ENCODE measurements at places on chromosomes 4 and X.

- no peak for DNase-seq
Measured at GRCh38 chr4:97123573-97123972, 1019.7 kb downstream of the STPG2 start.

DNA sequence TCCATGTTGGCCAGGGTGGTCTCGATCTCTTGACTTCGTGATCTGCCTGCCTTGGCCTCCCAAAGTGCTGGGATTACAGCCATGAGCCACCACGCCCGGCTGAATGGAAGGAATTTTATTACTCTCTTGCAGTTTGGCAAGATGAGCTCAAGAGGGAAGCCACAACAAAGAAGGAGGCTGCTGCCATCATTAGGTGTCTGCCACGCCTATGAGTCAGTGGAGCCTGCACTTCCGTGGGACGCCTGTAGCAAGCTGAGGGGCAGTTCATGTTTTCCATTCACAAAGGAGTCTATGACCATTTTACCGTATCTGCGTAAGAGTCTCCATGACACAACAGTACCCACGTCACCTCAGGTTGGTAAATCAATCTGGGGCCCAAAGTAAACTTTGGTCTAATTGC is 51.2 kb upstream of the CHRNA9 start:
- peak; percentile 70 for DNase-seq

DNA sequence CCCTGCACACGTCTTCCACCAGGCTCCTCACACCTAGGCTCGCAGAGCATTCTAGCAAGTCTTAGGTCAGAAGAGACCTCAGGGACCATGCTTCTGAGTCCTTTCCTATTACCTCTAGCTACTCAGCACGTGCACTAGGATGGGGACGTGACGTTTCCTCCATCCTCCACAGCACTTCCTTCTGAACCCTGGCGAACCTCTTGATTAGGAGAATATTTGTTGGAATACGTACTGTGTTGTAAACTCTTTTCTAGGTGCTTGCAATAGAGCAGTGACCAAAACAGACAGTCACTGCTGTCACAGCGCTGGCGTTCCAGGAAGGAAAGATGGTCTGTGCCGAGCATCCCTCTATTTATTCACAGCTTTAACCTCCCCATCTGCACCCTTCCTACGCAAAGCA is 12.9 kb upstream of the TENM3 start:
- DNase-seq, result no peak

DNA sequence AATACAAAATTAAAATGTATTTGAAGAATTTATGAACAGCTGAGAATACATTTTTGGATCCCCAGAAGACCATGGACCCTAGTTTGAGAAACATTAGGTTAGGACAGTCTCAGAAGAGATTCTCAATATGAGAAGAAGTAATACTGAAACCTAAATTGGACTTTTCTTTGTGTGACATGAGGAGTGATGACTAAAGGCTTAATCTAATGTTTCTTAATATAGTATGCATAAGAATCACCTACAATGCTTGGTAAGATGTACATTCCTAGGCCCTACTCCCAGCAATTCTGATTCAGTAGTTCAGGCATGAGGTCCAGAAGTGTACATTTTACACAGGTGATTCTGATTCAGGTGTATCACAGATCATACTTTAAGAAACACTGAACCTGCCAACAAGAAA is 31.6 kb upstream of the HUWE1 start:
- DNase-seq, result peak; percentile 59

GRCh38 chrX:19897091-19897490 is 9.7 kb upstream of the SH3KBP1 start:
- no peak for DNase-seq

DNA sequence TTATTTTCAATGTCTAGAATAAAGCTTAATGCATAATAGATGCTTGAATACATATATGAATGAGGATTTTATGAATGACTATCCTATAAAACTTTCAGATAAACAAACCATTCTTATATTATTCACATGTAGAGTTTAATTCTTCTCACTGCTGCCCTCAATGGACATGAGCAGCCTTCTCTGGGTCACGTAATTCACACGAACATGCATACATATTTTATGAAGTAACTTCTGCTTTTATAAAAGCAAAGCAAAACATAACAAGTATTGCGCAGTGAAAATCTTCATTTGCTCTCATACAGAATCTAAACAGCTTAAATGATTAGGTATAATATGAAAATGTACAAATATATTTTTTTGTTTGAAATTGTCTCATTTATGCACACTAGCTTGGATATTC is 116.7 kb downstream of the TMA16 start:
- no peak for DNase-seq

DNA sequence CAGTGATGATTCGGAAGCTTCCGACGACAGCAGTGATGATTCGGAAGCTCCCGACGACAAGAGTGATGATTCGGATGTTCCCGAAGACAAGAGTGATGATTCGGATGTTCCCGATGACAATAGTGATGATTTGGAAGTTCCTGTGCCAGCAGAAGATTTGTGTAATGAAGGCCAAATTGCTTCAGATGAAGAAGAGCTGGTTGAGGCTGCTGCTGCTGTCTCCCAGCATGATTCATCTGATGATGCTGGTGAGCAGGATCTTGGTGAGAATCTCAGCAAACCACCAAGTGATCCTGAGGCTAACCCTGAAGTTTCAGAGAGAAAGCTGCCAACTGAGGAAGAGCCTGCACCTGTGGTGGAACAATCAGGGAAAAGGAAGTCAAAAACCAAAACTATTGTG is 14.2 kb downstream of the CXCR3 start:
- no peak for DNase-seq

- DNase-seq, result no peak
Measured at GRCh38 chr4:128906581-128906980, 97.1 kb downstream of the JADE1 start.

GRCh38 chr4:146590801-146591200 is 47.9 kb upstream of the POU4F2 start:
- DNase-seq, result no peak

GRCh38 chrX:619451-619811 is 11.2 kb upstream of the SHOX start:
- no peak for DNase-seq

GRCh38 chr4:4541040-4541631 is 712 bp downstream of the STX18 start:
- peak; percentile 30 for DNase-seq

DNA sequence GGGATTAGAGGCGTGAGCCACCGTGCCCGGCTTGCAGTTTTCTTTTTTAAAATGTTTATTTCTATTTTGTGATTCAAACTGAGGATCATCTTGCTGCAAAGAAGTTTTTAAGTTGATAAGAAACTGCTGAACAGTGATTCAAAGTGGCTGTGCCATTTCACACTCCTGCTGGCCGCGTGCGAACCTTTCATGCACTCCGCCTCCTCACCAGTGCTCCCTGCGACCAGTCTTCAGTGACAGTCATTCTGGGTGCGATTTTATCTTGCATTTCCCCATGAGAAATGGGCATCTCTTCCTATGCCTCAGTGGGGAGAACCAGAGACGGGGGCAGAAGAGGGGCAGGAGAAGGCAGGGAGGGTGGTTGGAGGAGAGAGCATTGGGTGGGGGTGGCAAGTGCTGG is 21.4 kb downstream of the TMEM187 start:
- no peak for DNase-seq

DNA sequence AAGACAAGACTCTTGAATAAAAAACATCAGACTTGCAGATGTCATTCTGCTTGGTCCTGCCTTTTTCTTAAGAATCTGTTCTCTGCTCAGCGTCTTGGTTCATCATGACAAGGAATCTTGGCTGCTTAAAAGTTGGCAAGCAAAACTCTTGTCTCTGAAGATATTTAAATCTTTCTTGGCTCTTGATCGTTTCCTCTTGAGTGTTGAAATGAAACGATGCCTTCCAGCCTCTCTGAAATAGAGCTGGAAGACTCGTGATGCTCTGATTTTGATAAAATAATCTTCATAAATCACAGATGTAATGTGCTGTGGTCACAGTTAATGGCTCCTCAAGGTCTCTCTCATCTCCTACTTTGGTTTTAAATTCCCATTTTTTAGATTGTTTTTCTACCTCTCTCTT is 39.9 kb upstream of the TMEM192 start:
- no peak for DNase-seq

GRCh38 chr4:86543080-86543479 is 51.0 kb upstream of the PTPN13 start:
- no peak for DNase-seq

GRCh38 chr4:140736669-140737343 is 19.4 kb downstream of the TBC1D9 start:
- DNase-seq, result no peak

GRCh38 chr4:74455361-74456055 is 10.6 kb downstream of the AREG start:
- no peak for DNase-seq

GRCh38 chr4:40963897-40964478 is 214.2 kb downstream of the NSUN7 start:
- DNase-seq, result no peak

- DNase-seq, result no peak
Measured at GRCh38 chr4:872241-872981, 46.5 kb upstream of the CPLX1 start.

GRCh38 chr4:141486375-141486997 is 149.9 kb upstream of the IL15 start:
- DNase-seq, result no peak

- DNase-seq, result no peak
Measured at GRCh38 chrX:132461886-132462285, 27.0 kb downstream of the MBNL3 start.

DNA sequence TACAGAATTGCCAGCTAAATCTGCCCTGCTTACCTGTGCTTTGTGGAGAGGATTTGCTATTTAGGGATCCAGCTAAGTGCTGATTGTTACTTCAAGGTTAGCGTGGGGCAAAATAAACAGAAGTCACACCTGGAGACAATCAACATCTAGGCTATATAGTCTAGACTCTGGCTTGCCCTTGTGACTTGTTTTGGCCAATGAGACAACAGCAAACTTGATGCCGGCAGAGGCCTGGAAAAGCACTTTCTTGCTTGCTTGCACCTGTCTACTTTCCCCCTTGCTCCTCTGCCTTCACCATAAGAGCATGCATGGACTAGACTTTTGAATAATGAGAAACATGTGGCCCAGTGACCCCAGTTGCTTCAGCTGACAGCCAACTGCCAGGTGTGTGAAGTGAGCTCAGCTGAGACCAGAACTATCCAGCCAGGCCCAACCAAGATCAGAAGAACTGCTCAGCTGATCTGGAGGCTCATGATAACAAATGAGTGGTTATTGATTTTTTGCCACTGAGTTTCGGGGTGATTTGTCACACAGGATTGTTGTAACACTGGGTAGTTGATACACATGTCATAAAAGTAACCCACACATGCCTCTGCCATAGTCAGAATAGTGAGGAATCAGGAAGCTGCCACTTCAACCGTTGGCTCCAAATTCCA is 164.4 kb downstream of the RBMX2 start:
- no peak for DNase-seq

GRCh38 chr4:162401021-162401420 is 237.2 kb upstream of the FSTL5 start:
- no peak for DNase-seq

DNA sequence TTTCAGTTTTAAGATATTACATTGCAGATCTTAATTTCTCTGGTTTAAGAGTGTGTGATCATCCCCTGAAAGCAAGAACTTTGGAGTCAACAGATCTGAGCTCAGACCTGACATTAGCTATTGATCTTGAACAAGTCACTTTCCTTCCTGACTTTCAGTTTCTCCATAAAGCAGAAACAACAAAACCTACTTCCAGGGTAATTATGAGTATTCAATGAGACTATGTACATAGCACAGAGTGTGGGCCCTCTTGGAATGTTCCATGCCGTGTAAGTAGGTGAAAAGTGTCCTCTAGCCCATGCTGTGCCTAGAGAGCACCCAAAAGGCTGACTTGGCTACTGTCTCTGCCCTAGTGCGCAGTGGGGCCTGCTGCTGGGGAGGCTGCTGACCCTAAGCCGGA is 188.0 kb upstream of the RPL34 start:
- DNase-seq, result peak; percentile 6

DNA sequence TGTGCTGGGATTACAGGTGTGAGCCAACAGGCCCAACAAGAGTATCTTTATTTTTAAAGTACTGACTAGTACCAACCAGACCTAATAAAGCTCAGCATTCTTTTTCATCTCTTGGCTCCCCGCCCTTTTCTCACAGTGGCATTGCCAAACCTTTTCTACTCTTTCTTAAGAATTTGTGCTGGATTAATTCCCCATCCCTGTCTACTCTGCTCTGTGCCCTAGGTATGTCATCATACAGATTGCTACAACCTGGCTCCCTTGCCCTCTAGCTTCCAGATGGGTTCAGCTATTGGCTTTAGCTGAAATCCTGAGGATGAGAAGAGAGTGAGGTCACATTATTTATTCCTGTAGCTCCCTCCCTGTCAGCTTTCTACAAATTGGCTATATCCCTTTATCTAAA is 34.9 kb upstream of the CCNI start:
- DNase-seq, result no peak
